ENCODE measurements at places on chromosomes 3 and 15.

DNA sequence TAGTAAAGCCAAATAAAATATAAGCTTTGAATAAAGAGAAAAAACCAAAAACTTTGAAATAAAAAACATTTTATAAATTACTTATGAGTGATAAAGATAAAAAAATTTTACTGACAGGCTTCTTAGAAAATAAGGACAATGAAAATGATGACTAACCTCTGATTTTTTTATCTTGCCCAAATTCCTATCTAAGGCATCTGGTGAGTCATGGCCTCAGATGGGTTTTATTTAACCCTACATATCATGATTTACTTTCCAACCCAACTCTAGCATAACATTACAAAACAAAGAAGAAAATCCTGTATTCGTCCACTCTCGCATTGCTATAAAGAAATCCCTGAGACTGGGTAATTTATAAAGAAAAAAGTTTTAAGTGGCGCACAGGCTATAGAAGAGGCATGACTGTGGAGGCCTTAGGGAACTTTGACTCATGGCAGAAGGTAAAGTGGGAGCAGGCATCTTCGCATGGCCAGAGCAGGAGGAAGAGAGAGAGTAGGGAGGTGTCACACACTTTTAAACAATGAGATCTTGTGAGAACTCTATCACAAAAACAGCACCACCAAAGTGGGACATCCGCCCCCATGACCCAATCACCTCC, 152.1 kb downstream of the NEK10 start:
- no peak for DNase-seq

DNA sequence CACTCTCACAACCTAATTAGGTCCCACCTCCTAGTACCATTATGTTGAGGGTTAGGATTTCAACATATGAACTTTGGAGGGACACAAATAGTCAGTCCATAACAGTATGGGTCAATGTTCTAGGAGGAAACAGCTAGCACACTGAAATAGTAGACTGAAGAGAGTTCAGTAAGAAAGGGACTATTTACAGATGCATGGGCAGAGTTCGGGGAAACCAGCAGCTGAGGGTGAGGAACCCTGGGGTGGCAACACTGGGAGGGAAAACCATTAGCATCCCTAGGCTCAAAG, 78.0 kb upstream of the PXYLP1 start:
- no peak for DNase-seq

DNA sequence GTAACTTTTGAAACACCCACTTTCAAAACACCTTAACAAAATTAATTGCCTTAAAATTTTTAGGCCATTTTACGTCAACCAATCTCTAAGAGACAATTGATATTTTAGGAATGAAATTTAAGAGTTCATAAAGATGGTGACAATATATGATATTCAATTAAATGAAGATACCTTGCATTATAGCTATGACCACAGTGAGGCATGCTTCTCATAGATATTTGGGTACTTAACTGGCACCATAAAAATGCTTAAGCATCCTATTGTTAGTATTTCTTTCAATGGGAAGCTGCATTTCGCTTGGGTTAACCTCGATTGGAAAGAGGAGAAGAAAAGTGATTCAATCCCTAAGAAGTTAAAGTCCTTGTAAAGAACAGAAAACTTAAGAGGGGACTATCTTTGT, 209.0 kb downstream of the GAP43 start:
- no peak for DNase-seq

GRCh38 chr3:141797819-141798447, 34.7 kb downstream of the GRK7 start:
- no peak for DNase-seq

DNA sequence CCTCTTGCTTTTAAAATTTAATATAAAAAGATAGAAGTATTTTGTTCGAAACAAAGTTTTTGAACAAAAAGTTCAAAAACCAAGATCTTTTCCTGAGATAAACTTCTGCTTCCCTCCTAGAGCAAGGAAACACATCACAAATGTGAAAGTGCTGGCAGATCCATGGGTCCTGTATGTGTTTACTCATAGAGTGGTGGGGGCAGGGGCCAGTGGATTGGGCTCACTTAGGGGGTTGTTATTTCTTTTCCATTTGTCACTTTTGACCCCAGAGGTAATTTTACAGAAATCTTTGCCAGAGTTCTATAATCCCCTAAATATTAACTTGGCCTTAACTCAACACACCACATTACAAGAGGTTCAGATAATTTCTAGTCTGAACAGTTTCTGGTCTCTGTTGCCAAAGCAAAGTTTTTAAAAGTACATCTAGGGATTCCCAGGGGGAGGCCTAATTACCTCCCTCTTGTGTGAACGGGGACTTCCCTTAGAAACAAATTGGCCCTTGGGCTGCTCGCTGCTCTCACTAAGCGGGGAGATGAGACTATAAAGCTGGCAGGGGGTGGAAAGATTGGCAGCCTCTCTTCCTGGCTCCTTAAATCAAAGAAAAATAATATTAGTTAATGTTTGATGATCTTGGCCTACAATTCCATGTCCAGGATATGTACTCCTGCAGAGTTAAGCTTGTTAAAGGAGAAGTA, 66.8 kb upstream of the PTX3 start:
- no peak for DNase-seq

DNA sequence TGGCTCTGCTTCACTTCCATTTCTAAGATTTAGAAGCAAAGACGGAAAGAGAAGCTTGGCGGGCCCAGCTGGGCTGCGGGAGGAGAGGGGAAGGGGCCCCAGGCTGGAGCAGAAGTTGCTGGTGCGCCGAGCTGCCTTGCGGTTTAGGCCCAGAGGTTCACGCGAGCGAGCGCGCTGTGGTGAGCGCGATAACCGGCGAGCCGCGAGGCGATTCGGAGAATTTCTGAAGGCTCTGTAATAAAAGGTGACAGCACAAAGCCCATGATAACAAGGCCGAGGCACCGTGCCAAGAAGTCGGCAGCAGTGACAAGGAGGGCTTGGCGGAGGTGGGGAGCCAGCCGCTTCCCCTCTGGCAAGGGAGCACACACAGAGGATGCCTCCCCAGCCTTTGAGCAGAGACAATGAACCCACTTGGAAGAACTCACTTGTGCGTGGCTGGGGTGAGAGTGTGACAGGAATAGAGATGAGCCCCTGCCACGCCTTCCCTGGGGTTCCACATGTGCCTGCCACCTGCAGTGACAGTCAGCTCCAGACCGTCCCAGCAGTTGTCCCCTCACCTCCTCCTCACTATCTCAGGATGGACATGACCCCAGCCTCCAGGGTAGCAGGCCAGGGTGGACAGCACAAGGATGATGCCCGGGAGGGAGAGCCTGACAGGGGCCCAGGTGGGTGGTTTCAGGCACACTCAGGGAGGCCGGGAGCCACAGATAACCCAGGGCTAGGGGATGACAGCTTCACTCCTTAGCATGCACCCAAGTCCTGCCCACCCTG, 315.2 kb downstream of the UACA start:
- peak; percentile 25 for DNase-seq

DNA sequence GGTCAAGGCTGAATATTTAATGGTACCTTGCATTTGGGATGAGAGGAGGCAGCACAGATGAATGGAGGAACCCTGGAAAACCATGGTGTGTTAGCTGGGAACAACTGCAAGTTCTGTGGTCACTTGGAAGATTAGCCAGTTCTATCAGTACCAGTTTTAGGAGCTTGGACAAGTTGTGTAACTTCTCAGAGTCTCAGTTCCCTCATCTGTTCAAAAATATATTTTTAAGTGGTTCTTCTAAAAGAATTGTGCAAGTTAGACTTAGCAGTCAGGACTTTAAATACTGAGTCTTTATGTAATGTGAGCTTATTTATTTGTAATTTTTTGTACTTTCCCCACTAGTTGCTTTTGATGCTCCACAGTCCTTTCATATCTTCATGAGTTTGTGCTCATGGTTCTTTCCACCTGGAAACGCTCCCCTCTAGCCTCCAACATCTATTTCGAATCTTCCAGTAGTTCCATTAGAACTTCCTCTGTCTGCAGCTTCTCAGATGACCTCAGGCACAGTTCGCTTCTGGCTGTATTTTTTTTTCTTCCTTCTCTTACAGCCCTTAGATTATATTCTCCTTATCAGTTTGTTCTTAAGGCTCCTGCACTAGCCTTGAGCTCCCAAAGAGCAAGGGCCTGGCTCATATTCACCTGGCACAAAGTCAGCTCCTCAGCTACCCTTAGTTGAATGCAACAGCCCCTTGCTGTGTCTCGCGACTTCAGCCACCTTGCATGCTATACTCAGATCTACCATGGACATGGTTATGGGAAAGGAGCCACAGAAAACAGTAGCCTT, 27.1 kb downstream of the ITPR1 start:
- DNase-seq, result no peak

DNA sequence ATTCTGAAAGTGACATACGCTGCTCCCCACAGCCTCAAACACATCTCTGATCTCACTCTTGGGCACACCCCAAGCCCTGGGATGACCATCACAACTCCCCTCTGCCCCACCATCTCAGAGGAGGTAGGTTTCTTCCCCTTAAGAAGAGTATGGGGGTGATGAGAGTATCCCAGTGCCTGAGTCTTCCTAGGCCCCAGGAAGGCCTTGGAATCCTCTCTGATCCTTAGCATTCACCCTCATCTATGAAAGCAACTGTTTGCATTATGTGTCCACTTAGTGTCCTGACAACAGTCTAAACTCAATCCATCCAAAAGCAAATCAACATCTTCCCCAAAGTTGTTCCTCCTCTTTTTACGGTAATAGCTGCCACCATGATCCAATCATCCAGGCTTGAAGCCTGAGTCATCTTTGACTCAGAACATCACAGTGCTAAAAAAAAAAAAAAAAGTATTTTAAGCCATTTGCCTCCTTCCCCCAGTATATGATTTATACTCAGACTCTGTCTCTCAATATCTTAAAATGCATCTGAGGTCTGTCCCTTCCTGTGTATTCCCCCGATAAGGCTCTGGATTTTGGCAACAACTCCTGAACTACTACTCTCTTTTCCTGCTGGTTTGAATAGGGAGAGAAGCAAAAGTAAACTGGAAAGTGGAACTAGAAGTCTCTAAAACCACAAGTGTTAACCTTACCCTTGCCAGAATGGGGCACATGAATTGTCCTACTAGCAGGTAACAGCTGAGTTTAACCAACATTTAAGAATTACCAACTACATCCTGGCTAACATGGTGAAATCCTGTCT, 22.5 kb downstream of the POPDC2 start:
- no peak for DNase-seq

- no peak for DNase-seq
Measured at GRCh38 chr15:34217587-34218225, 7.1 kb upstream of the EMC4 start.

DNA sequence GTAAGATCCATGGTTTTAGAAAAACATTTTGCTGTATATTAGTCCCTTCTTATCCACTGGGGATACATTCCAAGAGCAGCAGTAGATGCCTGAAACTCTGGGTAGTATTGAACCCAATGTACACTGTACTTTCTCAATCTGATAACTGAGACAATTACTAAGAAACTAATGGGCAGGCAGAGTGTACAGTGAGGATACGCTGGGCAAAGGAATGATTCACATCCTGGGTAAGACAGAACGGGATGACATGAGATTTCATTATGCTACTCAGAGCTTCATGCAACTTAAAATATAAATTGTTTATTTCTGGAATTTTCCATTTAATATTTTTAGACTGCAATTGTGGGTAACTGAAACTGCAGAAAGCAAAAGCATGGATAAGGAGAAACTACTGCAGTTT, 46.2 kb upstream of the TEX55 start:
- DNase-seq, result no peak

- DNase-seq, result no peak
Measured at GRCh38 chr3:180478695-180479094, 123.3 kb upstream of the TTC14 start.

DNA sequence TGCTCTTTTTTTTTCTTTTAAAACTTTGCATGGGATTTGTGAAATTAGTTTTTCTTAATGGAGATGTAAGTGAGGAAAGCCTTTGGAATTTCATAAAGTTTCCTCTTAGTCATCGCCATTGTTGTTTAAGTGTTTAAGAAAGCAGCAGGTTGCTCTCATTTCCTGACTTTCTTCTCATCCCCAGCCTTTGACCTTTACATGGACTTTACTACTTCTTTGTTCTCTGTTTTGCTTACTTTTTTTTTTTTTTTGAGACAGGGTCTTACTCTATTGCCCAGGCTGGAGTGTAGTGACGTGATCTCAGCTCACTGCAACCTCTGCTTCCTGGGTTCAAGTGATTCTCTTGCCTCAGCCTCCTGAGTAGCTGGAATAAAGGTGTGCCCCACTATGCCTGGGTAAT, 38.6 kb downstream of the FBXL2 start:
- DNase-seq, result no peak

GRCh38 chr3:81955878-81956277, 194.4 kb upstream of the GBE1 start:
- no peak for DNase-seq

DNA sequence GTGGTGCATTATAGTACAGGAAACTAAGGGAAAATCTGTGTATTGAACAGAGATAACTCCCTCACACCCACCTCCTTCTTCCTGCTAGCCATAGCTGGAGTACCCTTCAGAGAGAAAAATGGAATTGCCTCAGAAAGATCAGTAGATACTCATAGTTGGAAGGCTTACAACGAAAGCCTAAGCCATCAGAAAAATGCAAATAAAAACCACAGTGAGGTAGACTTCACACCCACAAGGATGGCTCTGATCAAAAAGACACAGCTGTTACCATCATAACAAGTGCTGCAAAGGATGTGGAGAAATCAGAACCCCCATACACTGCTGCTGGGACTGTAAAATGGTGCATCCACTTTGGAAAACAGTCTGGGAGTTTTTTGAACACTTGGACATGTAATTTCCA, 7.4 kb upstream of the DLG1 start:
- DNase-seq, result no peak

DNA sequence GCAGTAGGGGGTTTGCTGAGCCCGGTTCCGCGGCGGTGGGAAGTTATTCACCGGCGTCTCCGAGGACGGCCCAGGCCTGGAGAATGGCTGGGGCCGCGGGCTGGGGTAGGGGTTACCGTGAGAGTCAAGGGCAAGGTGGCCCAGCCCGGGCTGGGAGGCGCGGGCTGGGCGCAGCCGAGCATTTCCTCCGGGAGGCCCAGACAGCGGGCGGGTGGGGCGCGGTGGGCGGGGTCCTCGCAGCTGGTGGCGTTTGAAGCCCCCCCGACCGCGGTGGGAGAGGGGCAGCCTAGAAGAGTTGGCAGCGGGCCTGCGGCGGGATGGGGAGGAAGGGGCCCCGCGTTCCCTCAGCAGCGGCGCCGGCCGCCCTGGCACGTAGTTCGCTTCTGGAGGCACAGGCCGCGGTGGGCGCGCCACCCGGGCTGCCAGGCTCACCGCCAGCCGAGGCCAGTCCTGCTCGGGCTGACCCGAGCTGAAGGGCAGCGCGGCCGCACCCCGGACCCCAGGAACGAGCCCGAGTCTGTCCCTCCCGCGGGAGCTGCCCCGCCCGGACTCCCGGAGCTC, 960 bp upstream of the KLF13 start:
- DNase-seq, result no peak

GRCh38 chr15:60767134-60767824, 288.3 kb upstream of the ICE2 start:
- DNase-seq, result no peak

DNA sequence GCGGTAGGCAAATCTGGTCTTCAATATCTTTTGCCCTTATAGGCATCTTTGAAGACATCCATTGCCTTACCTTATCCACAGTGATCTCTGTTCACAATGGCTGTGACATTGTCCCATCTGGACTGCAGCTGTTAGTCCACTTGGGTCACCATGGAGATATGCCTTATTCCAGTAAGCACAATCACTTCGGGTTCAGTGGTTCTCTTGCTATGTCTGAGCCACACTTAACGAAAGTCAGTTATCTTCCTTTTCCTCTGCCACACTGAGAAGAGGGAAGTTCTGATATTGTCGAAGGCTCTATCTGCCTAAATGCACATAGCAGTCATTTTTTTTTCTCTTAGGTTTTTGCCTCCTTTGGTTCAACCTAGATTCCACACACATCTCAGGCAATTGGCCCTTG, 119.0 kb upstream of the SATB1 start:
- DNase-seq, result no peak

All from stimulated activated CD4-positive, alpha-beta T cell treated with anti-CD3 and anti-CD28 coated beads, Interleukin-2, amount 100 ng/mL, for 4 hours (primary cell).